Inflammatory macrophage treated with lipopolysaccharide for 4 hours (primary cell): ENCODE measurements at places on chromosomes 12 and 14.
A peak's percentile ranks its signal among the peaks of the same experiment; 100 is the strongest.

- DNase-seq = no peak
These were observed 66.4 kb downstream of the WNK1 start for GRCh38 chr12:818733-819132.

GRCh38 chr14:22099942-22100763 lies 426.5 kb upstream of the OR4E1 start:
- DNase-seq = peak; percentile 46

DNA sequence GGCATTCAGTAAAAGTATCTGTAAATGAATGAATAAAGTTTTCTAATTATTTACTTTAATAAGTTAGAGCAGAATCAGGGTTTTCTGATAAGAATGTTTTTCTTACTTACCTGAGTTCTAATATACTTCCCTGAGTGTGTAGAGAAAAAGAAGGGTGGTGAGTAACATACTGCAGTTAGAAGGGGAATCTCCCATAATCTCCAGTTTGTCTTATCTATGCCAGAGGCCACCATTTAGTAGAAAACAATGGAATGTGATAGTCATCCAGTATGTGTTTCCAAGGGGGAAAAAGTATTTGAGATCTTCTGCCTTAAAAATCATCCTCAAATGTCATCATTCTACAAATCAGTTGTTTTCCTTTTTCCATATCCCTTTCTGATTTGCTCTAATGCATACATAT lies 56.5 kb upstream of the PAWR start:
- DNase-seq = no peak

- DNase-seq = no peak
These were observed 7.9 kb downstream of the WDR89 start for GRCh38 chr14:63633801-63634200.

- DNase-seq = no peak
These were observed 218.2 kb upstream of the ARHGAP5 start for GRCh38 chr14:31858868-31859267.

DNA sequence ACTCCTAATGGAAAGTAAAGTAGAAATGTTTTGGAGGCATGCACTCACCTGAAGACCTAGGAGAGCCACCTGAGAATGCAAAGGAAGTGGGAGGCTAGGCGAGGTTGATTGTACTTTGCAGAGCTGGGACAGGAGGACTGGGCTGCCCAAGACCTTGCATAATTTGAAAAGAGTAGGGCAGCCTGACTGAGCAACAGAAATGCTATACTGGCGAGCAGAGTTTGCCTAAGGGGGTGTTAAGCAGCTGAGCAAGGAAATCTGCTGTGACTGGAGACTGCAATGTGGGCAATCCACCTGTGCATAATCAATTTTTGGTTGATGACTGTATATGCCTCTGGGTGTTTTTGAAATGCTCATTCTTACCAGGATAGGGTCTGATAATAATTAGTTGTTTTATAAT lies 834.1 kb downstream of the TRHDE start:
- no peak for DNase-seq

- no peak for DNase-seq
These were observed 6.8 kb downstream of the ALDH1L2 start for GRCh38 chr12:105077435-105077834.

DNA sequence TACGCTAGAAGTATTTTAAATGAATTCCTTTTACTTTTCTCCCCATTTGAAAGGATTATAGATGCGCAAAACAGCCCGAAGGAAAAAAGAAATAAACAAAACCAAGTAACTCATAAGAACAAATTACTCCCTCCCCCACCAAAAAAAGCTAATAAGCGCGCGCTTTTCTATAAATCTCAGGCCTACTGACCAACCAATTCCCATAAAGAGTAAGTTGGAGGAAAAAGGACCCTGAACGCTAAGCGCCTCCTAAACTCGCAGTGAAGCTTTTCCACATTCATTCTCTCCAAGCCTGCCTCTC lies 588 bp downstream of the MBIP start:
- DNase-seq = no peak

DNA sequence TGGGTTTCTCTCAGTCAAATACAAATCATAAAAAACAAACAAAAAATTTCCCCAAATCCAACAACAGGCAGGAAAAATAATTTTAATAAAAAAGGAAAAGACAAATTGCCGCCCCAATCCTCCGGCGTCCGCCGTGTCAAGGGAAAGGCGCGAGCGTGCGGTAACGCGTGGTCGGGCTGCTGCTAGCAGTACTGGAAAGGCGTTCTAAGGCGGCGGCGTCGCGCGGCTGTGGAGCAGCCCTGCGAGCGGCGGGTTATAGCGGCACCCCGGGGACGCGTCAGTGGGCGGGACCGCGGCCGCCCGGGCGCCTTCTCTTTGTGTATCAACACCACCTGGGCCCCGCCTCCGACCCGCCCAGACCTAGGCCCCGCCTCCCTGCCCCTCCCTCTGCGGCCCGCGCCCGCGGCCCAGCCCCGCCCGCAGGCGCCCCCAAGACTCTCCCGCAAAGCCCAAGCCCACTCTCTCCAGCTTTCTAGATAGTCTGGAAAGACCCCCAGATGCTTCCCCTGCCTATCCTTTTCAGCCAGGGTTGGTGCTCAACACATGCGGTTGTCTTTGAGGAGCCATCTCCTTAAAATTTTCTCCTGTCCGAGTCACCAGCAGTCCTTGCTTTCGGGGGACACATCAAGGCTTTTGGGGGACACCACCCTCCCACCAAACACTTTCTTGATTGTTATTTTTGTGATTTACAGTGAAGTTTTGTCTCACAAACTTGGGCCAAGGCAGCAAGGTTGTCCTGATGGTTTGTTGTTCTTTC lies at the start of gene SLC38A2:
Gene SLC38A2 (minus strand): TSS at position 230 of the 757 bp plus-strand sequence. CDS start 1,480 bp downstream, outside the sequence.
- DNase-seq = peak; percentile 94

GRCh38 chr12:124321556-124322270 lies 26.8 kb downstream of the RFLNA start:
- DNase-seq = no peak

DNA sequence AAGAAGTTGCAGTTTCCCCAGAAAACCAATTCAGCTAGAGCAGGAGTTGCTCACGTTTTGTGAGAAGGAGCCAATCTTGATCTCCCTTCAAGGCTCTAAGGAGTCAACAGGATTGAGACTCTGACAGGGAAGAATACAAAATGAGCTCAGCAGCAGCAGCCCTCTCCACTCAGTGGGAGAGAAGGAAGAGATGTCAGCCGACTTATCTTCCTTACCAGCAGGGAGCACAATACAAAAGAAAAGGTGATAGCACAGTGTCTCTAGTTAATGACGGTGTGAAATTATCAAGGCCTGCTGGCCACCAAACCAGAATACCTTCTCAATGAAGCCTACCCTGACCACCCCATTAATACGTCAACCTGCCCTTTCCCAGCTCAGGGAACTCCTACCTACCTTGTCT lies 223.6 kb upstream of the TMPO start:
- no peak for DNase-seq

GRCh38 chr14:68741839-68742470 lies 50.9 kb downstream of the ZFP36L1 start:
- peak; percentile 96 for DNase-seq

DNA sequence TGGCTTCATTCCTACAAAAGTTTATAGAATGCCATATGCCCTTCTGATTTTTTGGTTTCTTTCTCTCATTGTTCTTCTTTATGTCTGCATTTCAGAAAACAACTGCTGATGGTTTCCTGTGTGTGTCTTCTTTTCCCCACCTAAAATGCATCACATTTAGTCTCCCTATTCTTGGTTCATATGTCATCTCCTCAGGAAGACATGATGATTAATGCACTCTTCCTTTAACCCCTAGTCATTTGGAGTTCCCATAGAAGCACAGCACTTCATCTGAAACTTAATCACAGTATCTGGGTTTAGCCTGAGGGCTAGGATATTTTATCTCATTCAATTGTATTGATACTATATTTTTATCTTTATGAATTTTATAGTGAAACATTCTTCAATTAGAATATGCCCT lies 21.5 kb downstream of the GNPNAT1 start:
- no peak for DNase-seq

DNA sequence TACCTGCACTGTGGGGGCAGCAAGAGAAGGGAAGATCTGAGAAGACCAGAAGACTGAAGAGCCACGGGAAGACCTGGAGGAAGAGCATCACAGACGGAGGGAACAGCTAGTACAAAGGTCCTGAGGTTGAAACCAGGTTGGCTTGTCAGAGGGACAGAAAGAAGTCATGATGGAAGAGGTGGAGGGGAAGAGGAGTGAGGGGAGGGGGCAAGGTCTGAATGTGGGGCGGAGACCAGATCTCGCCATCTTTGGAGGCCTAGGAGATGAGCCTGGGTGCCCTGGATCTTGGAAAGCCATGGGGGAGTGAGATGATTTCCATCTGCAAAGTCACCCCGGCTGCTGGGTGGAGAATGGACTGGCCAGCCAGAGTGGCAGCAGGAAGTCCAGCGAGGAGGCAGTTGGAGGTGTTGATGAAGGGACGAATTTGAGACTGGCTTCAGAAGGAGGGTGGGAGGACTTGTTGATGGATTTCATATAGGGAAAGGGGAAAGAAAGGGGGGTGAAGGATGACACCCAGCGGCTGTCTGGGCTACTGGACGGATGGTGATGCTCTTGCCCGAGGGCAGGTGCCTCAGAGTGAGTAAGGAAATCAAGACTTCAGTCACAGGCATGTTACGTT lies 14.6 kb upstream of the UBC start:
- no peak for DNase-seq

DNA sequence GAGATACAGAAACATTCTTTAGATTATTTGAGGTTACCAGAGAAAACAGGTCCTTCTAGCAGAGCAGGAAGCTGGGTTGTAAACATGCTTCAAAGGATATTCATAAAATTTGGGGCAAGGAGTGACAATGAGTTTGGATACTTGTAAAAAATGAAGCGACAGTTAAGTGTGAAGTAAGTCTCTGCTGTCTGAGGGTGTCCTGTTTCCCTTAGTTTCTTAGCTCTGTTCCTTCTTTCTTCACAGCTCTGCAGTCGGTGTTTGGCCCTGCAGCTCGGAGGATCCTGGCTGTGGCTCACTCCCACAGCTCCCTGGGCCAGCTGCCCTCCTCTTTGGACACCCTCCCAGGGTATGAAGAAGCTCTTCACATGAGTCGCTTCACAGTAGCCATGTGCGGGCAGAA lies 10.8 kb downstream of the TMEM52B start:
- DNase-seq = peak; percentile 29

DNA sequence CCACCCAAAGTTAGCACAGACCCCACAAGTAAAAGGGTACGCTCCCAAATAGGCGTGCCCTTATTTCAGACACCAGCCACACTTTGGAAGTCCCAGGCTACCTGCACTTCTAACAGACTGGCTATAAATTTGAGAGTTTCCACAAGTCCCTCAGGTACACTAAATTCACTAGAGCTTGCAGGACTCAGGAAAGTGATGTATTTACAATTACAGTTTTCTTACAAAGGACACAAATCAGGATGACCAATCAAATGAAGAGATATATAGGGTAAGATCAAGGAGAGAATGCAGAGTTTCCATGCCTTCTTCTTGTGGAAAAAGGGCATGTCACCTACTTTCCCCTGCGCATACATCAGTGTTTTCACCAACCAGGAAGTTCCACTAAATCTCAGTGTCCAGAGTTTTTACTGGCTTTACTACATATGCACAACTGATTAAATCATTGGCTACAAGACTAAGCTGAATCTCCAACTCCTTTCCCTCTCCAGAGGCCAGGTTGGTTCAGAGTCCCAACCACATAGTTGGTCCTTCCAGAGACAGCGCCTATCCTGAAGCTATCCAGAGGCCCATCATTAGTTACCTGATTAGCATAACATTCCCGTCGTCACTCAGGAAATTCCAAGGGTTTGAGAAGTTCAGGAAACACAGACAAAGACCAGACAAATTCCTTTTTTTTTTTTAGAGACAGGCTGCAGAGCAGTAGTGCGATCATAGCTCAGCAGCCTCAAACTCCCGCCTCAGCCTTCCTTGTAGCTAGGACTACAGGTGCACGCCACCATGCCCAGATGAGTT lies 84.2 kb downstream of the DENND5B start:
- no peak for DNase-seq

- DNase-seq = no peak
These were observed 170.4 kb upstream of the HIF1A start for GRCh38 chr14:61524936-61525292.

DNA sequence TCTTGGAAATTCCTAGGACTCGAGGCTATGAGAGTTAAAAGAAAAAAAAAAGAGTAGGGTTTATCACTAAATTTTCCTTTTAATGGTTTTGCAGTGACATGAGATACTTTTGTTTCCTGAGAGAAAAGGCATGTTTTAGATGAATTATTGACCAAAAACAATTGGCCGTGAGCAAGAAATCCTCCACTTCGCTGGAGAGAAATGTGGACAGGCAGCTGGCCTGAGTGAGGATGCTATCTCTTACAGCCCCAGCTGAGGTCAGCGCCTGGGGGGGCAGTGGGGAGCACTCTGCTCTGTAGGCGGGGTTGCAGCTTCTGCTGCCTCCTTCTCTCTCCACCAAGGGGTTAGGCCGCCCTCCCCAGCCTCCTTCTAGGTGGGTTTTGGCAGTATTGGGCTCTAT lies 54.7 kb downstream of the PRIMA1 start:
- no peak for DNase-seq

DNA sequence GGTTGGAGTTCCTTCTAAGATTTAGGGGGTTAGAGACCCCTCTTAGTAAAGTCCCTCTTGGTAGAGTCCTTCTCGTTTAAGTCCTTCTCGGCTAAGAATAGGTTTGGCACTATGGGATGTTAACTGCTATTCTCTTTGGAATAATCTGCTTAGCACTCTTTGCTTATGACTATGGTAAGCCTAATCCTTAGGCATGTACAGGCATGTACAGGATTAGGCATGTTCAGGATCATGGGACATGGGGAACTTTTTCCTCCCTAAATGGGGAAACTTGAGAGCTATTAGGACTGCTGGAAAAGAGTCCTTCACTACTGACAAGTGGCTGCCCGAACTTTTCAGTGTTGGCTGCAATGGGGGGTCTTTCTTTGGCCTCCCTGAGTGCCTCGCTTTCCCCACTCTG lies 193.3 kb downstream of the TMEM117 start:
- DNase-seq = no peak

DNA sequence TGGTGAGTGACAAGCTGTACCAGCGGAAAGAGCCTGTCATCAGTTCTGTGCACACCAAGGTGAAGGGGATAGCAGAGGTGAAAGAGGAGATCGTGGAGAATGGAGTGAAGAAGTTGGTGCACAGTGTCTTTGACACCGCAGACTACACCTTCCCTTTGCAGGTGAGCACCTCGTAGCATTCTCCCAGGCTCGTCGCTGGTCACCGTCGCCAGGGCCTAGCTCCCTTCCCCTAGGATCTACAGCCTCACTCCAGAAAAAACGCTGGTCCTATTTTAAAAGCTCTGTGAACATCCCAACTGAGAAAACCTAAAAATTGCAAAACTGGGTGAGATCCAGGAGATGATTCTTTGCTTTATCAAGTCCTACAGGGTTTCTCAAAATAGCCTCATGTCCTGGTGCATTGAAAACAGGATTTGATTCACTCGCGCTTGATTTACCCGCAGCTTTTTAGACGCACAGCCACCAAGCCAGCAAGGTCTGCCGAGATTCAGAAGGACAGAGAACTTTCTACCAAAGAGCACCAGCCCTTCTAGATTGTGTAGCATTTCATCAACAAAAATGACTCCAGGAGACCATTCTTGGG lies 22.2 kb downstream of the P2RX7 start:
- DNase-seq = no peak

GRCh38 chr14:99119554-99120525 lies 152.2 kb downstream of the BCL11B start:
- no peak for DNase-seq
